PC-3 (cell line): ENCODE measurements at places on chromosomes 7 and 10. TPM values are rescaled to one million over a fixed set of nuclear protein-coding genes. Genes with fewer than 3 reads are reported as not detected.

GRCh38 chr7:5302577-5302976 lies 19.8 kb downstream of the SLC29A4 start:
- no peak for DNase-seq
- no peaks in the 10 kb centered on the region for H3K36me3 ChIP-seq
- H3K27me3 ChIP-seq, result no peaks in the 10 kb centered on the region
- H3K27ac ChIP-seq, result no peak overlapping the region
- H3K4me1 ChIP-seq, result no peaks in the 10 kb centered on the region

The GFRA1 gene
- total RNA-seq, result not detected in 2 replicates

GRCh38 chr10:104026762-104027161 lies 58.9 kb downstream of the COL17A1 start:
- peaks cover 25% of the 10 kb centered on the region for H3K36me3 ChIP-seq
- no peaks in the 10 kb centered on the region for H3K27me3 ChIP-seq
- H3K4me3 ChIP-seq, result no peak overlapping the region
- no peak for DNase-seq
- H3K27ac ChIP-seq, result no peak overlapping the region
- peaks cover 2% of the 10 kb centered on the region; the same call in 1 of the 2 replicates for H3K4me1 ChIP-seq

The ACBD7 gene
- total RNA-seq, result 3.3 and 5.4 TPM in 2 replicates
